GM19239 (cell line): ENCODE measurements at places on chromosomes 1 and 21.

- DNase-seq = no peak
These were observed 63.0 kb upstream of the BACH1 start for GRCh38 chr21:29235714-29236197.

- no peak for DNase-seq
These were observed 22.7 kb downstream of the PAX7 start for GRCh38 chr1:18653367-18653766.

- DNase-seq = no peak
These were observed 14.1 kb downstream of the DPYD start for GRCh38 chr1:97906567-97907241.

DNA sequence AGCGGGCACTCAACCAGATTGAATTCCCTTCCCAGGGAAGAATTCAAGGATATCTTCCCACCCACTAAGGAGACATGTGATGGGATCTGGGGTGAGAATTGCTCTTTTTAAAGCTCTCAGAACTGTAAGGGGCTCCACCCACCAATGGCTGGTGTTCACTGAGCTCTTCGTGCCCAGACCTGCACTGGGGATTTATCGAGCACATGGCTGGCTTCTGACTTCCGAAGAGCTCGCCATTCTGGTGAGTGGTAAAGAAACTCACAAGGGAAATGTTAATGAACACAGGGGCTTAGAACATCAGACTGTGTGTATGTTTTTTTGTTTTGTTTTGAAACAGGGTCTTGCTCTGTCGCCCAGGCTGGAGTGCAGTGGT is 9.8 kb downstream of the PADI3 start:
- DNase-seq = no peak
